ENCODE measurements at places on chromosomes 5 and 9.

DNA sequence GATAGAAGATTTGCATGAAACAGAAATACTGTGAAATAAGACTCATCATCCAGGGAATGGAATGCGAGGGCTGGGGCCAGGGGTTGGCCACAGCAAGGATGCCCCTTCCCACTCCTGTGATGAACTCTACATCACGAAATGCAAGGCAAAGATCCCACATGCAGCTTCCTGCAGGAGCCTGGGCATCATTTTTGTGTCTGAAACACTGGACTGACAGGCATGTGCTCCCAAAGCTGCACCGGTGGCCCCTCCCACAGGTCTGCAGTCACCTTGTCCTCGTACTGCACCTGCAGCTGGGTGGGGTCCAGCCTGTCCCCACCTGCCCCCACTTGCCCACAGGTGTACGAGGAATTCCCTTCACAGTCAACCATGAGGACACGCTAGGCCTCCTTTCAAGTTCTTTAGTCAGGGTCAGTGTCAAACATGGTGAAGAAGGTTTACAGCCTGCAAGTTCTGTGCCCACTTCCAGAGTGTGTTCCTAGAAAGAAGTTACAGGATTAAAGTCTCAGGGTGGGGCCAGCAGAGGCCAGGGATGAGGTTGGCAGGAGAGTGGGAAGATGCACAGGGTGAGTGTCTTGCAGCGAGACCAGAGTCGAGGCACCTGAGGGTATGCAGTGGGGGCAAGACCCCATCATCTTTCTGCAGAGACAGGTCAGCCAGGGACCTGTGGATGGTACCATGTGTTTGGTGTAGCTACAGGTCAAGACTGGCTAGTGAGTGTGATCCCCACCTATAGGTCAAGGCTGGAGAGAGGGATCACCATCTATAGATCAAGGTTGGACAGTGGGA, 155.0 kb upstream of the IRX2 start:
- DNase-seq, result no peak

- DNase-seq, result no peak
Observed at GRCh38 chr9:4558371-4558998, 68.2 kb downstream of the SLC1A1 start.

DNA sequence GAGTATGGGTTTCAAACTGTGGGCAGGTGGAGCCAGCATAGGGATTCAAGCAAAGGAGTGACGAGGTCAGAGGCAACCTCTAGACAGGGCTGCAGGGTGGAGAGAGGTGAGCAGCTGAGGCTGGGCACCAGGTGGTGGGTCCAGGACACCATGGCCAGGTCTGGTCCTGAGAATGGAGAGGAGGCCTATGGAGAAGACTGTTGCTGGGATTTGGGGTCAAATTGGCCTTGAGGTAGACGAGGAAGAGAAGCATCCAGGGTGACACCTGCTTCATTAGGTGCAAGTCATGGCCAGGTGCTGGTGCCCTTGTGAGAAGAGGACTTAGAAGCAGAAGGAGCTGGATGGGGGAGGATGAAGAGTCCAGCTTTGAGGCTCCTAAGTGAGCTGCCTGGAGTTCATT, 99.6 kb downstream of the NSG2 start:
- no peak for DNase-seq

DNA sequence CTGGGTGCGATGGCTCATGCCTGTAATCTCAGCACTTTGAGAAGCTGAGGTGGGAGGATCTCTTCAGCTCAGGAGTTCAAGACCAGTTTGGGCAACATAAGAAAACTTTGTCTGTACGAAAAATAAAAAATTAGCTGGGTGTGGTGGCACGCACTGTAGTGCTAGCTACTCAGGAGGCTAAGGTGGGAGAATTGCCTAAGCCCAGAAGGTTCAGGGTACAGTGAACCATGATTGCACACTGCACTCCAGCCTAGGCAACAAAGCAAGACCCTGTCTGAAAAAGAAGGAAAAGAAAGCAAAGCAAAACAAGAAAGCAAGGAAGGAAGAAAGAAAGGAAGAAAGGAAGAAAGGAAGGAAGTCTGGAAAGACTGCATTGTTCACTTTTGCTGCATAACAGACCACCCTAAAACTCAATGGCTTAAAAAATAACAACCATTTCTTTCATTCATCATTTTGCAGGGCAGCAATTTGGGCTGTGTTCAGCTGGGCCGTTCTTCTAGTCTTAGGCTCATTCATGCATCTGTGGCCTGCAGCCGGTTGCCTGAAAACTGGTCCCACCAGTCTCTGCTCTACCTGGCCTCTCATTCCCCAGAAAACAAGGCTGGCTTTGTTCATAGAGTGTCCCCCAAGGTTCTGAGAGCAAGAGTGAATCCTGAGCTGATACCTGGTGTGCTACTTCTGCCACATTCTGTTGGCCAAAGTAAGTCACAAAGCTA, 82.4 kb upstream of the MIER3 start:
- DNase-seq, result no peak

DNA sequence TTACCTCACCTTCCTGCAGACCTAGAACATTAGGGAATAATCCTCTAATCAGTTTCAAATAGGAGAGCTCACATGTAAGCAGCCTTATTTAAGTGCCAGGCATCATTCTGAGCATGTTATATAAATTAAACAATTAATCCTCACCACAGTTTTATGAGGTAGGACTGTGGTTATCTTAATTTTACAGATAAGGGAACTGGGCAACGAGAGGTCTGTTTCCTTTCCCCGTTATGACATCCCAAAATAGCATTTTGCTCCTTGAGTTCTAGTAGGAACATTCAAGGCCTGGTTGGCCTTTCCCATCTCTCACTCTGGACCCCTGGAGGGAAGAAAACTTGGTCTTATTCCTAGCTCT, 19.1 kb upstream of the IFNB1 start:
- no peak for DNase-seq

DNA sequence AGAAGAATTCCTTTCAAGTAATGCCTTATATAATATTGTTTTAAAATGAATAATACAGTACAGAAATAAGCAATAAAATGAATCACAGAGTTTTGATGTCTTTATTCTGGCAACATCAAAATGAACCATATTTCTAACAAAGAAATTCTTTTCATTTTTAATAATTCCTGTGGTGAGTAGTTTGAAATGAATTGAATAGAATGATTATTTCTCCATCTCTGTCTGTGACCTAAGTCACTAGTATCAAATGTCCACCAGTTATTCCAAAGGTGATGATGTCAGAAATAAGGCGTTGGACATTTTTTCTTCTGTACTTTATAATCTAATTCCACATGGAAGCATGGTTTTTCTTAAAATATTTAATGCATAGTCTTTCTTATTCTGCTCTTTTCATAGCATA, 106.2 kb downstream of the ADAMTSL1 start:
- no peak for DNase-seq

DNA sequence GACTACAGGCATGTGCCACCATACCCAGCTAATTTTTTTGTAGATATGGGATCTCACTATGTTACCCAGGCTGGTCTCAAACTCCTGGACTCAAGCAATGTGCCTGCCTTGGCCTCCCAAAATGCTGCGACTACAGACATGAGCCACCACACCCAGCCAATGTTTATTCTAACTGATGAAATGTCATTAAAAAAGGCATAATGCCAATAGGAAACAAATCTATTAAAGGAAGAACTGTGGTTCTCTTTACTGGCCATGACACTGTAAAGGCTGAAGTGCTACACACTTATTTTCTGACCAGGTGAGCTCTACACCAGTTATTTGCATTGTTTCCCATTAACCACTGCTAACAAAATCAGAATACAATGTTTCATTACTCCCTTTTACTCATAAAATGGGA, 106.0 kb downstream of the STRBP start:
- DNase-seq, result no peak

GRCh38 chr9:126677188-126678084, 63.7 kb downstream of the LMX1B start:
- no peak for DNase-seq

GRCh38 chr5:60232036-60232795, 338.7 kb upstream of the PDE4D start:
- DNase-seq, result no peak

DNA sequence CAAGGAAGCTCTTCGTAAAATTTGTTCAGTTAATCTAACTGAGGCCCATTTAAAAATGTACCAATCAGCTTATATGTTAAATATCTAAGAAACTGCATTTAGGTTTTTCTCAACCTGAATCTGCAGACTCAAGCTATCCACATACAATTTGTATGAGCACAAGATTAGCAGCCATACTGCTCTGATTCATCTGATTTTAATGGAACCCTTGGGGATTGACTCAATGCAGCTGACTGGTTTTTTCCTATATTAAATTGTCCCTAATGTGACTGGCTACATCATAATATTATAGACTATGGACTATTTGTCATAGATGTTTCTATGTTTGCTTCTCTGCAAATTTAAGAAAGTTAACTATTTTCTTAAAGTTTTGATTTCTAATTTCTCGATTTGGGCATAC, 451.0 kb upstream of the TUSC1 start:
- no peak for DNase-seq

GRCh38 chr5:56493766-56494165, 260.6 kb upstream of the ANKRD55 start:
- DNase-seq, result no peak

DNA sequence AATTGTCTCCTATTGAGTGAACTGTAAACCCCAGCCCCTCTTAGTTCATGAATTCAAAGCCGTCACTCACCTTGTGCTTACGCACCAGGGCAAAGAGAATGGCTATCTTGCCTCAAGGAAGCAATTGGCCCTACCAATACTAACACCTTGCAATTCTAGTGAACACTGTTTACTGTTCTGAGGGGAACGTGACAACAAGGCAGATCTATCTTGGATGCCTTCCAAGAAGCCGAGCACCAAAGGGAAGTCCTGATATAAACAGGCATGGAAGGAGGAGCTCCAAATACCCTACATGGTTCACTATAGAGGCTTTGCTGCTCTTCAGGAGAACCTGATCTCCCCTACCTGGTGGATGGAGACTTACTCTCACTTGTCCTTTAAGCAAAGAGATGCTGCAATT, 1.7 kb upstream of the PLPPR1 start:
- DNase-seq, result no peak

GRCh38 chr9:40913096-40913719, 215.3 kb downstream of the FOXD4L6 start:
- no peak for DNase-seq

DNA sequence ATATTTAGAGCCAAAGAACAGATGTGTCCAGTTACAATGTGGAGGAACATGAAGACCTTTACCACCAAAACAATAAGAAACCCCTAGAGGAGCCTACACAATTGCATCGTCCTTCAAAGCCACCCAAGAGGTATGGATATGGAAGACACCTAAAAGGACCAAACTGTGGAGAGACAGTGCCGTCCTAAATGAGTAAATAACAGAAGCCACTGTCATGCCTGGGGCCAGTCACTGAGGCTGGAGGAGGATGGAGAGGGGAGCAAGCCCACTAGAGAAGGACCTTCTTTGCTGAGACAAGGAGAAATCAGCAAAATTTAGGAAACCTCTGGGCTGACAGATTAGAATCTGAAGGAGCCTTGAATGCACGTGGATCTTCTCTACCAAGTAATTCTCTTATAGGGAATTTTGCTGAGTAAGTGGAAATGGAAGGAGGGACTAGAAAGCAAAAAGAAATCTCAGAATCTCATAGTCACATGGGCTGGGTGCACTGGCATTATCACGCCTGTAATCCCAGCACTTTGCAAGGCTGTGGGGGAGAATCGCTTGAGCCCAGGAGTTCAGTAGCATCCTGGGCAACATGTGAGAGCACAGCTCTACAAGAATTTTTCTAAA, 27.6 kb downstream of the PLEKHG4B start:
- no peak for DNase-seq

- DNase-seq, result no peak
Observed at GRCh38 chr5:138503487-138504270, 38.4 kb downstream of the EGR1 start.

DNA sequence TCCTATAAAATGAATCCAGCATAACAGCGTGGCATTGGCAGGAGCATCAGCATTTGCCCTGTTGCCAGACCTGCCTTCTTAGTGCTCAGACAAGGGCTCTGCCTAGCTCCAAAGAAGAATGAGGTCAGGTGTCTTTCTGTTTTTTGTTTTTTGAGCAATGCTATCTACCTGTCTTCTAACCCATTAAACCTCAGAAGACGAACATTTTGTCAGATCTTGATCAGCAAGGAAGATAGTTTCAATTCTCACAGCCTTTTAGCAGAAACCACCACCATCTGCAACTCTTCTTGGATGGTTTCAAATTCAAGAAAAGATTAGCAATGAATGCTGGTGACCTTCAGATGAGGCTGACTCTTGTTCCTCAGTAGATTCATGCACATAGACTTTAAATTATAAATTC, 103.5 kb upstream of the IQGAP2 start:
- DNase-seq, result no peak

GRCh38 chr9:127090341-127090985, 32.0 kb downstream of the ANGPTL2 start:
- DNase-seq, result no peak

GRCh38 chr5:88256872-88257271, 11.8 kb downstream of the TMEM161B start:
- DNase-seq, result no peak

DNA sequence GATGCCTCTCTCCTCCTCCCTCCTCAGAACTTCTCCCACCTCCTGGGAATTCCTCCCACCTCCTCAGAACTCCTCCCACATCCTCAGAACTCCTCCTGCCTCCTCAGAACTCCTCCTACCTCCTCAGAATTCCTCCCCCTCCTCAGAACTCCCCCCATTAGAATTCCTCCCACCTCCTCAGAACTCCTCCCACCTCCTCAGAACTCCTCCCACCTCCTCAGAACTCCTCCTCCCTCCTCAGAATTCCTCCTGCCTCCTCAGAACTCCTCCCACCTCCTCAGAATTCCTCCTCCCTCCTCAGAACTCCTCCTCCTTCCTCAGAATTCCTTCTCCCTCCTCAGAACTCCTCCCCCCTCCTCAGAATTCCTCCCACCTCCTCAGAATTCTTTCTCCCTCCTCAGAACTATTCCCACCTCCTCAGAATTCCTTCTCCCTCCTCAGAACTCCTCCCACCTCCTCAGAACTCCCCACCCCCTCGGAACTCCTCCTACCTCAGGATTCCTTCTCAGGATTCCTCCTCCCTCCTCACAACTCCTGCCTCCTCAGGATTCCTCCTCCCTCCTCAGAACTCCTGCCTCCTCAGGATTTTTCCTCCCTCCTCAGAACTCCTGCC, 23.9 kb downstream of the SLC46A2 start:
- no peak for DNase-seq

- no peak for DNase-seq
Observed at GRCh38 chr5:56501781-56502557, 268.8 kb upstream of the ANKRD55 start.

DNA sequence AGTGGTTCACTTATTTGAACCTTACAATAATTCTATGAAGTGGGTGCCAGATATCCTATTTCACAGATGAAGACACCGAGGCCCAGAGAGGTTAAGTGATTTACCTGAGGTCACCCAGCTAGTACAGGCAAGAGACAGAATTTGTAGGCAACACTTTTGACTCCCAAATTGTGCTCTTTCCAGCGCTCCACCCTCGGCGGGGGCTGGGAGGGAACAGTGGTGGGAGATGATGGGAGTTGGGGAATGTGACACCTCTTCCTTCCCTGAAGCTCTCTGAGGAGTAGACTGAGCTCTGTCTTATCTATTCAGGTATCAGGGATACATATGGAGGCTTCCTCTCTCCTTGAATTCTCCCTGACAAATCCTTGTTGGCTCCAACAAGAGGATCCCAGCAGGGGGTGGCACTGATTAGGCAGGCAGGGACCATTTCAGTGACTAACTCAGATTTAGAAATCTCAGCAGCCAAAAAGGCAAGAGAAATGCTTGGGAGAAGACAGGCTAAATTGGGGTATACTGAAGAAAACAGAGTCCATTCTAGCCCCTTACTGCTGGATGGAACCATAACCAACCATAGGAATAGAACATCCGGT, 95.8 kb upstream of the PANK3 start:
- no peak for DNase-seq
